ENCODE measurements at places on chromosomes 1 and 21. TPM values are rescaled to one million over a fixed set of nuclear protein-coding genes. Genes with fewer than 3 reads are reported as not detected.

Gene TESK2
- 0.82 TPM for total RNA-seq

DNA sequence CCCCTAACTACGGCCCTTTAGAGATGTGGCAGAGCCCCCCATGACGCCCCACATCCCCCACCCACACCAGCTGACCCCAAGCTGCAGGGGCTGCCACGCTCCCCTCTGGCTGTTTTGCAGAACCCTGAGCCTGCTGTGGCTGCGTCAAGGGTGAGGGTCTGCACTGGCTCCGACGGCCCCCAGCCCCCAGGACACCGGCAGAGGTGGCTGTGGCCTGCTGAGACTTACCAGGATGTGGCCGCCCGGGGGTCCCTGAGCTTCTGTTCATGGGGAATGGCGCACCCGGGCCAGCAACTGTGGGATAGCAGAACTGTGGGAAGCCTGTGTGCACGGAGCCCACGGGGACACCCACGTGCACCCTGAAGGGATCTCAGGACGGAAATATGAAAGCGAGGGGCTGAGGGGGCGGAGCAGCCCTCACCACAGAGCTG, 12.8 kb upstream of the RNF223 start:
- no peak for DNase-seq

DNA sequence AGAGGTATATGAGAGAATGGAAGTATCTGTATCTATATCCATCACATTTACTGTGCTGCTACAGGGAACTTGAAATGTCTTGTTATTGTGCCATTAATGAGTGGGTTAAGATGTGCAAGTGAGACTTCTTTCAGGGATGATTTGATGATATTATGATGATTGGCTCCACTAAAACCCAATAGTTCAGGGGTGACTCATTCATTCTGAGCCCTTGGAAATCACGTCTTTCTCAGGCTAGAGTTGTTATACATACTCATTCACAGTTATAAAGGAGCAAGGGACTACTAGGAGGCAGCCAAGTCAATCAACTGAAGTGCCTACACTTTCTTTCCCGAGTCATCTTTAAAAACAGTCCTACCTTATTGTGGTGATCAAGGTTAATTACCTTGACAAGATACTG, 1109.8 kb upstream of the B3GALT2 start:
- no peak for DNase-seq

Gene DSTYK
- 18.3 TPM for total RNA-seq

GRCh38 chr1:173410133-173410793, 66.9 kb upstream of the PRDX6 start:
- DNase-seq, result no peak

Gene RXRG
- total RNA-seq, result 42.0 TPM

DNA sequence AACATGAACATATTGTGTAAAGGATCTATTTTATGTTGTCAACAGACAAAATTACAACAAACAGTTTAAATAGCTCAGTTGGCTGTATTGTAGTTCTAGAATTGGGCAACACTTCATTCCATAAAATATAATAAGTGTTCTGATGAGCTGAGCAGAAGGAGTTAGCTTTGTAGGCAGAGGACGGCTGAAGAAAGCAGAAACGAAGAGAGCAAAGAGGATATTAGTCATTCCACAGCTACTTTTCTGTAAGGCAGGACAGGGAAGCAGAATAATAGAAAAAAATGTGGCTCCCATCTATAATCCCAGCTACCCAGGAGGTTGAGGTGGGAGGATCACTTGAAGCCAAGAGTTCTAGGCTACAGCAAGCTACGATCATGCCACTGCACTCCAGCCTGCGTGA, 20.2 kb upstream of the IVNS1ABP start:
- no peak for DNase-seq

- DNase-seq, result no peak
These were observed 5.7 kb downstream of the LRRC3 start for GRCh38 chr21:44461005-44461404.

Gene GJB4
- total RNA-seq, result not detected

Gene RAVER2
- 13.0 TPM for total RNA-seq

DNA sequence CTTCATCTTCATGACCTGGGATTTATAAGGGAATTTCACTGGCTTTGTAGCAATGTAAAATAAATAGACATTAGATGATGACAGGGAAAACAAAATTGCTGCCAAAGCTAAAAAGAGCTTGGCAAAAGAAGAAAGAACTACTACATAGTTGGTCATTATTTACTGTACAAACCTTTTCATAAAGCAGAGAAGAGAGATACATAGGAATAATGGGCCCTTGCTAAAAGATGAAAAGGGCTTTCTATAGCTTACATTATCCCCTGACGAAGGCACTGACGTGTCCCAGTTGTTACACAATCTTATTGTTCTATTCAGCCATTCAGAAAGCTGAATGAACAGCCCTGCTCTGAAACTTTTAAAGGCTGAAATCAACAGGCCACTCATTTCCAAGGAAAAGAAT, 57.1 kb downstream of the ZC3H11B start:
- peak; percentile 37 for DNase-seq

DNA sequence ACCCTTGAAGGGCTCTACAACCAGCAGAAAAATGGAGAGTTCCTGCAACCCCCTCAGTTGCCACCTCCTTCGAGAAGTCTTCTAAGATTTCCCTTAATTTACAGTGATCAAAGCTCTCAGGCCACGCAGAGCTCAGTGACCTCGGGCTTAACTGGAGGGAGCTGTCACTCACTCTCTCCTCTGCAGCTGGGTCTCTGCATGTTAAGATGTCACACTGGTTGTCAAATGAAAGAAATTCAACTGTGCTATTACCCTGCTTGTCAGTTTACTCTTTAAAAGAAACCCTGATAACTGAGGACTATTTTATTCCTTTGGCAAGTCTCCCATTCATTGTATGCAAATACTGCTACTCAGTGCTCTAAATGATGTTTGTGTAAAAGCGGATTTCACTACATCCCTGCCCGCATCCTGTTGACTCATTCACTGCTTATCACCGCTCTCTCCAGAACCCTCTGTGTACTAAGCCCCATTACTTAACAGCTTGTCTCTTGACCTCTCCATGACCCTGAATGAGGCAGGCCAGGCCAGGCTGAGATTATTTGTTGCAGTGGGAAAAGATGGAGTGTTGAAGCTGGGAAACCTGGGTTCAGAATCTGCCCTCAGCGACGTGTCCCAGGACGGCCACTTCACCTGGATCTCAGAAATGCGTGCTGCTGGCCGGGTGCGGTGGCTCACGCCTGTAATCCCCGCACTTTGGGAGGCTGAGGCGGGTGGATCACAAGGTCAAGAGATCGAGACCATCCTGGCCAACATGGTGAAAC, 13.7 kb downstream of the DHRS3 start:
- DNase-seq, result no peak

Gene SYT11
- total RNA-seq, result 163 TPM

Gene HSD3B2
- total RNA-seq, result not detected

DNA sequence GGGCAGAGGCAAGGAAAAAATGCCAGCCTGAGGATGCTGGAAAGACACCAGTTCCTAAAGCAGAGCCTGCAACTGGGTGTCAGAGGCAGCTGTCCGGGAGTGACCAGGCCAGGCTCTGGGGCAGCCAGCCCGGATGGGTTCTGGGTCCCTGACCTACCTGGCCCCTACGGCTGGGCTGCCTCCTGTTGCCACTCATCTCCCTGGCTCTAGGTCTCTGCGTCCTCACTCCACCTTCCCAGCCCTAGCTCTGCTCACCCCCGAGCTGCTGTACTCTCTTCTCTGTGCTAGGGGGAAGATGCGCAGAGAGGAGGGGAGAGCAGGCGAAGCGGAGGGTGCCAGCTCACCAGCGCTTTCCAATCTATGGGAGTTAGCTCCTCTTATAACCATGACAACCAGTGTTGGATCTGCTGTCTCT, 9.0 kb downstream of the ARHGEF2 start:
- DNase-seq, result no peak

Gene C8B
- total RNA-seq, result not detected

DNA sequence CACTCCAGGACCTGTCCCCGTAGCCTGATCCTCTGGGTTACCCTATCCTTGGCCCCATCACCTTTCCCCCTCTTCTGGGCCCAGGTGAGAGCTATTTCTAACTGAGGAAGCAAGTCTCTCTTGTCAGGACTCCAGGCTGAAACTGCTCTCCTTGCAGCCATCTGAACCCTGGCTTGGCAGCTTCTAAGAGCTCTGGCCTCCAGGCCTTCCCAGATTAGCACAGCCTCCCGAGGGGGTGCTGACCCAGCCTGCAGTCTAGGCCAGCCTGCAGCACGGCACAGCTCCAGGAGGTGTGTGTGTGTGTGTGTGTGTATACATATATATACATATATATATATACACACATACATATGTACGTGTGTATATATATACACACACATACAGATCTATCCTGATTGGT, 17.4 kb downstream of the CACNA1S start:
- DNase-seq, result no peak

DNA sequence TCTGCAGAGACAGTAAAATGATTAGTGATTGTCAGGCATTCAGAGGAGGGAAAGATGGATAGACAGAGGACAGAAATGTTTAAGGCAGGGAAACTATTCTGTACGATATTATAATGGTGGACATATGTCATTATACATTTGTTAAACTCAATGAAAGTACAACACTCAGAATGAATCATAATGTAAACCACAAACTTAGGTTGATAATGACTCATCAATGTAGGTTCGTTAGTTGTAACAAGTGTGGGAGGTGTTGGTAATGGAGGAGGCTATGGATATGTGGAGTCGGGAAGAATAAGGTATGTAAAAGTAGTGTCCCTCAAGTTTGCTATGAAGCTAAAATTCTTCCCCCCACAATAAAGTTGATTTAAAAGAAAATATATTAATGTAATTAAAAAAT, 455.0 kb downstream of the BRINP3 start:
- no peak for DNase-seq

DNA sequence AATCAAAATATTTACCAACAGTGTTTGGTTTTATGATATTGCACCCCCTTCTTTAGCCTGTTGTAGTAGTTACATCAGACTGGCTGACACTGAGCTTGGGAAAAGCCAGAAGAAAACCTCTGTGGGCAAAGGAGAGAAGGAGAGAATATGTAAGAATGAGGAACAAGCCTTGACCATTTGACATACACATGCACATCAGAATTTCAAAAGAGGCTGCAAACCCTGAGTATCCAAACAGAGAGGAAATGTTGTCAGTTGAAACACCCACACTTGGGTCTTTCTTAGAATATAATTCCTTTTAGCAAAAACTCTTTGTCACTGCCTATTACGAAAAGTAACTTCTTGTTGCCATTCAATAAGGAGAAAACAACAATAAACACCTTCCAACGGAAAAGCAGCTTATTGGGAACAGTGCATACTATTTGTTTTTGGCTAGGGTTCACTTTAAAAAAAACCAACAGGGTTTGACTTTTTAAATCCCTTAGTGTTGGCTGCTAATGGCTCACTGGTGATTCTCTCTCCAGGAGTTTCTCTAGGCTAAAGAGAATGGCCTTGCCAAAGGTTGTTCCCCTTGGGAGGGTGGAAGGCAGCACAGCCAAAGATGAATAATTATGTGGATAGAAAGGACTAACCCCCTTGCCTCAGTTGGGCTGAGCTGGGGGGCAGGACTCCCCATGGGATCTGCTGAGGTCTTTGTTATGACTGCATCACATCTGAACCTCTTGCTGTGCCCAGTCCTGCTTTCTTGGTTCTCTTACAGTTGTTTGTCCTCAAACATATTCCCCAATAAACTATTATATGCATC, 48.9 kb downstream of the GORAB start:
- DNase-seq, result no peak

- DNase-seq, result no peak
These were observed 85.0 kb downstream of the PRDM2 start for GRCh38 chr1:13784971-13785370.

Gene CHRNB2
- 17.9 TPM for total RNA-seq

DNA sequence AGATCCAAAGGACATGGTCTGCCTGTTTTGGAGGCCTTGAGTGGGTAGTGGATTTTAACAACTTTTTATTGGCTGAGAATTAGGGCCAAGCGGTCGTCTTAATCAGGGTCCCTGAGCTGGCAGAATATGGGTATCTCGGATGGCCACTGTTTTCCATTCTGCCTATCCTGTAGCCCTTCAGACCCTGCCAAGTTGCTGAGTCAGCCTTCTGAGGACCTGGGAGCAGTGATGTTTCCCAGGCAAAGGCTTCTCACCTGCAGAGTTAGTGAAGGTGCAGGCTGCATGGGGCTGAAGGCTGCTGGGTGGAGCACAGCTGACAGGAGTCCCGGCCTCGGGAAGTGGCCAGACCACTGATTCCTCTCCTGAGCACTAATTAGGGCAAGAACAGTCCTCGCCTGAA, 11.4 kb downstream of the RASSF5 start:
- DNase-seq, result no peak

Gene KRTAP19-1
- not detected for total RNA-seq

Gene CLIC6
- total RNA-seq, result under 0.01 TPM

- no peak for DNase-seq
These were observed 124.7 kb downstream of the CLIC6 start for GRCh38 chr21:34793471-34793870.

Gene REN
- not detected for total RNA-seq

DNA sequence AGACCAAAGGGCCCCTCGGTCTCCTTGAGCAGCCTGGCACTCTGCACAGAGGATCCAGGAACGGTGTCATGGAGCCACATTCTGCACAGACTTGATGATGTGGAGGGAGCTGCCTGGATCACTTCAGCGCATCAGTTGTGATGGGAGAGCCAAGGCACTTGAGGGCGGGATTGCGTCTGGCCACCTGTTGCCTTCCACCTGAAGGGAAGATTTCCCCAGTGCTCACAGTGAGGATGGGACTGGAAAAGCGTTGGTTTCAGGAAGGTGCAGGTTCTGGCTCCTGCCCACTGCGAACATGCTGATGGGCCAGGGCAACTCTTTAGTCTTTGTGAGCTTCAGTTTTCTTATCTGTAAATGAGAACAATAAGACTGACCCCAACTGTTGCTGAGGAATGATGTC, 2.6 kb downstream of the RER1 start:
- no peak for DNase-seq
